ENCODE measurements at places on chromosomes 4 and X.

DNA sequence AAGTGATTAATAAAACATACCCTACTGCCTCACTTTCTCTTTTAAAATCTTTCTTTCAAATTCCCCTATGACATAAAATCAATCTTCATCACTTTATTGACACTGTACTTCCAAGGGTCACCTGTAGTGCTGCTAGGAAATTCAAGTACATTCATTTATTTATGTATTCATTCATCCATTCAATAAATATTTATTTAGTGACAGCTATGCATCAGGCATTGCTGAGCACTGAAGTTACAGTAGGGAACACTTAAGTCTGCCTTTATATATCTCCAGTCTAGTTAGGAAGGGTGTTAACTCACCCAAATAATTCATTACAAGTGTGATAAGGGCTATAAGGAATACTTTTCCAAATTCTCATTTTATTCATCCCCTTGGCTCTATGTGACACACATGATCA lies 2.3 kb downstream of the SYTL5 start:
- no peak for DNase-seq

DNA sequence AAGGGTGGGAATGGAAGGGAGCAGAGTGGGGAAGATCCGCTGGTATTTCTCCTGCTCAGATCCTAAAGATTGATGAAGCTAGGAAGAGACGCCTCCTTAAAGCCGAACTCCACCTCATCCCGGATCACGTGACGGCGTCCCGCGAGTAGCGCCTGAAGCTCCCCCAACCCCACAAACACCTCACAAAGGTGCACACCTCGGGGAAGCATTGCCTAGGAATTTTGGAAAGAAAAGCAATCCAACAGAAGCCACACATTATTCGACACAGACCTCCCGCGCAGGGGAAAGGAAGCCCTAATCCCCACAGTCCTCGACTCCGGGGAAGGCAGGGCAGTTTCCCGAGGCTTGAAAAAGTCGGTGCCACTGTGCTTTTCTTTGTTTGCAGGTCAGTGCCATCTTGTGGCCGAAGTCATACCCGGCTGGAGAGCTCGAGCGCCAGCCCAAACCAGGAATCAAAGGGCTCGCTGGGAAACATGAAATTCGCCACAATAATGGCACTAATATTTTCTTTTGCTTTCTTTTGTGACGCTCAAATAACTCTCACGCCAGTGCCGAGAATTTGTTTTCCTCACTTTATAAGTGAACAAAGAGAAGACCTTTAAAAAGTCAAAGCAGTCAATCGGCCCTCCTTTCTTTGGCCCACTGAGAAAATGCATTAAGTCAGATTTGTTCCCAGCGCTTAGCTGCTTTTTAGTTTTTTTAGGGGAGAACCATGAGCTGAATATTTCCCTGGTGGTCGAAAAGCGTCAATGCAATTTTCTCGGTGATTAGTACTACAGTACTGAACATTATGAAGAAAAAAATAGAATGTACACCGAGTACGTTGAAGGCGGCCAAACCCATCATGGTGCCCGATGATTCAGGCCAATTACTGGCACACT lies at the start of gene NPY1R:
NPY1R (minus strand) TSS at position 71 of the 881 bp plus-strand sequence. CDS start 6,042 bp downstream, outside the sequence.
- peak; percentile 23 for DNase-seq

DNA sequence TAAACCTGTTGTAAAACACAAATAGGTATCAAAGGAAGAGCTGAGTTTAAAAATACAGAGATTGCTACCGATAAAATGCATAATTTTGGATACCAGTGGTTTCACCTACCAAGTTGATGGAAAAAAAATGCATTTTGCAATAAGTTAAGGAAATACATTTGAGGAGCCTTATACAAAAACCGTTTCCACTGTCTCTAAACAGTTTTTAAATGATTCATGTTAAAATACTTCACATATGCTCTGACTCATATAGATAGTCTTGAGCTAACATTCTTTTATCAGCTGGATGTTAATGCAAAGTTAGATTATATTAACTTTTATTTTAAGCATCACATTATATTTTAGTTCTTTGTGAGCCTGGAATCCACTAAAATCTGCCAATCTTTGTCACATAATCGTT lies 50.6 kb upstream of the ANKRD17 start:
- no peak for DNase-seq

GRCh38 chr4:7348946-7349900 lies 85.5 kb downstream of the PSAPL1 start:
- DNase-seq: no peak

DNA sequence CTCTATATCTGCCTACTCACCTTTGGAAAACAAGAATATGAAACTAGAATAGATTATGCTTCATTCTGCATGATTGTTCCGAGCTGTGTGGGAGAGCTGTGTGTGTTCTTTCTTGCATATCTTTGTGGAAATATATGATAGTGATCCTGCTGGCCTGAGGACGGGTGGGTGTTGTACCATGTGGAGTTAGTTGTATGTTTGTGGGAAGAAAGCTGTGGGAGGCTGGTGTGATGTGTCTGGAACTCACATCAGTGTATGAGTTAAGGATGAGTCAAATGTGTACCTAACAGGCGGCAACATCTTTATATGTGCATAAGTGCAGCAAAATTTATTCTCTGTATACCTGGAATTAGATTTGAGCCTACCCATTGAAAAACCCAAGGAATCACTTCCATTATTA lies 208.1 kb upstream of the ADGRL3 start:
- no peak for DNase-seq

DNA sequence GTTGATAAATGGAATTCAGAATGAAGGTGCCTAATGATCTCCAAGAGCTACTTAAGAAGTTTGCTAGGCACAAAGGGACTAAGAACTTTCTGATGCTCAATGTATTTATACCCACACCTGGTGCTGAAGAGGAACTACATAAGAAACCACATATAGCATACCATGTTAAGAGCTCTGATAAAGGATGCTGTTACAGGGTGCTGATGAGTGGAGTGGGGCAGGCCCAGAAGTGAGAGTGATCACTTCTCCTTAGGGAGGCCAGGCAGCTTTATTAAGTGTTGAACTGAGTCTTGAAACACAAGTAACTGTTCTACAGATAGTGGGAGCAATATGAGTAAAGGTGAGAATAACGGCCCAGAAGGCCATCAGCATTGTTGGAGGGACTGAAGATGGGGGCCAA lies 68.3 kb upstream of the CHRDL1 start:
- DNase-seq: no peak

GRCh38 chrX:154693394-154693793 lies 40.0 kb upstream of the CTAG2 start:
- DNase-seq: no peak

DNA sequence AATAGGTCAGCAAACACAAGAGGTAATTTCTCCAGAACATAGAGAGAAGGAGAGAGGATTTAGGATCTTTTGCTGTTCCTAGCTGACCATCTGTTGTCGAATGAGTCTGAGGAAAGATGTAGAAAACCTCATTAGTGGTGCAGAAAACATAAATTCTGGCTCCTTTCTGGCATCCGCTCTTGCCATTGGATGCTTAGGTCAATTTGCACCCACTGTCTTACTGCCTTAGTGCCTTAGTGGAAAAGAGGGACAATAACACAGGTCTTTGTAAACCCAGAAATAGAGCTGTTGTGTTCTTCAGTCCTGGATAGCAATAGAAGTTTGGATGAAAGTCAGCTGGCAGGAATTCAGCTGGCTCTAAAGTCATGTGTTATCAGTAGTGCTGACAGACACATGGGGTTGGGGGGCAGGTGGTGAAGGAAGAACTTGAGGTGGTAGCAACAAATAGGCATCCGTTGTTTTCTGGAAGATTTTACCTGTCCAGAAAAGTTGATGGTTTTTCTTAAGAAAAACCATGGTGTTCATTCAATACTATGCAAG lies 78.2 kb downstream of the GLRA2 start:
- DNase-seq: no peak

DNA sequence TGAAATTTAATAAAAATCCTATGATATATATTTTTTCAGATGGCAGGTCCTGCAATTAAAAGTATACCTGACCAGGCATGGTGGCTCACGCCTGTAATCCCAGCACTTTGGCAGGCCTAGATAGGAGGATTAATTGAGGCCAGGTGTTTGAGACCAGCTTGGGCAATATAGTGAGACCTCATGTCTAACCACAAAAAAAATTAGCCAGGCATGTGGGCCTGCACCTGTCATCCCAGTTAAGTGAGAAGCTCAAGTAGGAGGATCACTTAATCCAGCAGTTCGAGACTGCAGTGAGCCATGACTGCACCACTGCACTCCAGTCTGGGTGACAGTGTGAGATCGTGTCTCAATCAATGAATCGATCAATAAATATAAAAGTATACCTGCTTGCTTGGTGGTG lies 2.5 kb downstream of the OCIAD2 start:
- DNase-seq: no peak

GRCh38 chrX:103475381-103475780 lies 43.9 kb downstream of the RAB40A start:
- DNase-seq: no peak

- no peak for DNase-seq
Observed at GRCh38 chr4:7344636-7345155, 90.0 kb downstream of the PSAPL1 start.

GRCh38 chrX:74133156-74133796 lies 170.7 kb upstream of the ZCCHC13 start:
- no peak for DNase-seq

DNA sequence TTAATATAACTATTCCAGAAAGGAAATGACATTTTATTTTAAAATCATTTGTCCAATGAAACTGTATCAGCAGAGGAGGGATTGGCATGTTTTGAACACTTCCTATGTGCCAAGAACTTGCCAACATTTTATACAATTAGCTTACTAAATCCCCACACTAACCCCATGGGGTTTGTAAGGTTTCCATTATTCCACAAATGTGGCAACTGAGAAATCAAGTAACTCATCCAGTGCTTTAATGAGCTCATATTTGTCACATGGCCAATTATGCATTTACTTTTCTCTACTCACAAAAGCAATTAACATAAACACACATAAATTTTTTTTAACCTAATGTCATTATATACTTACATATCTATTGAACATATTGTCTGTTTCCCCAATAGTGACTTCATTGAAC lies 37.3 kb downstream of the MANBA start:
- DNase-seq: no peak

GRCh38 chrX:119071381-119071780 lies 1.4 kb upstream of the CT47C1 start:
- DNase-seq: no peak

DNA sequence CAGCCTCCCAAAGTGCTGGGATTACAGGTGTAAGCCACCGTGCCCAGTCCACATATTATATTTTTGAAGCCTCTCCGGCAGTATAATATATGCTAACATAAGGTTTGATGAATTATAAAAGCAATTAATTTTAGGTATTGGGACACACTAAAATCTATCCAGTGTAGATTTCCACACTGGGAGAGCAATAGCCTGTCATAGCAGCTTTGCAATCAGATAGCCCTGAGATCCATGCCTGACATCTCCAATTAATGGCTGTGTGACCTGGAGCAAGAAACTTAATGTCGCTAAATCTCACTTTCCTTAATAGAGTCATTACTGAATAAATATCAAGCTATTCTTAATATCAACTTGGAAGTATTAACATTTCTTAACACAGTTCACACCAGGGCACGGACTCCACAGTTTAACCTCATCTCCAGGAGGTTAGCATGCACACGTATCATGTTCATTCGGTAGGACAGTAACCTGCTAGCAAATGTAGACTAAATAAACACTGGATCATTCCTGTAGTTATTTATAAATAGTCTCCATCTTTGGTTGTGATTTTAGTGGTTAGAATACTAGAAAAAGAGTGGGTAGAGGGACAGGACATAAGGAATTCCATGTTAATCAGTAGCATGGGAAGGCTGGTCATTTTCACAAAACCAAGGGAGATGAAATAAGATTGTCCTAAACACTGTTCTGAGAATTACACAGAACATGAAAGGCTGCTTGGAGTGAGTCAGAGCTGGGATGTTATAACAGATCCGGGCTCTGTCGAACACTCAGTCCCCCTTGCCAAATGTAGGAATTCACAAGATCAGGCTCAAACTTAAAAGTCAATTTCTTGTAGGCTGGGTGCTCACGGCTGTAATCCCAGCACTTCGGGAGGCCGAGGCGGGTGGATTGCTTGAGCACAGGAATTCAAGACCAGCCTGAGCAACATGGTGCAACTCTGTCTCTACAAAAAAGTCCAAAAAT lies 254.7 kb downstream of the PALLD start:
- no peak for DNase-seq

GRCh38 chr4:8401665-8402064 lies 38.9 kb downstream of the ACOX3 start:
- no peak for DNase-seq

- no peak for DNase-seq
Observed at GRCh38 chr4:33395731-33396485, 2675.7 kb downstream of the PCDH7 start.

GRCh38 chrX:133639726-133640125 lies 224.4 kb upstream of the GPC4 start:
- no peak for DNase-seq

DNA sequence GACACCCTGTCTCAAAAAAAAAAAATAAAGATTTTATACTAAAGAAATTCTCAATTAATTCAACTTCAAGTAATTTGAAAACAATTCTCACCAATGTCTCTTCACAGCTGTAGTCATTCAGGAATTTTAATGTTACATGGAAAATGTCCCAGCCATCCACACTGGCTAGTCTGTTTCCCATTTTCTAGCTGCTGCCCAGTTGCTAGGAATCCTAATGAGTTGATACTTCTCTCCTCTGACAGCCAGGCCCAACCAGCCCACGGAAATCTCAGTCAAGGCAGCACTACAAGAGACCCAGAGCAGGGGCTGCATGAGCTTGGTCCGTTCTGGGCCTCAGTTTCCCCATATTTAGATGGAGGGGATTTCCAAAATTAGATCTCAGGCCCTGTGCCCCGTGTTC lies 59.1 kb downstream of the CASP3 start:
- no peak for DNase-seq

DNA sequence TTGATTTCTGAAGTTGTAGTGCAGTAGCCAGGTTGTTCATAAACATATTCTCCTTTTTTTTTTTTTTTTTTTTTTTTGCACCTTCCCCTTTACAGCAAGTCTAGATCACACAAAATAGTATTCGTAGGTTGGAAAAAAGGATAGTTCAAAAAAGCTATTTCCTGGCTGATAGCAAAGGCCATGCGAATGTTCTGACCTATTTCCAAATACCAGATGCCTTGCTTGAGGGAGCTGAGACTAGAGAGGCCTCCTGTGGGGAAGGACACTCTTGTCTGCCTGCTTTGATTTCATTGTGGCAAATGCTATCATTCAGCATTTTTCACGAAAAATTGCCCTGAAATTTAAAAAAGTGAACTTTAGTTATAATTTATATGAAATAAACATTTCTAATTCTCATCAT lies 111.4 kb downstream of the MAD2L1 start:
- no peak for DNase-seq

GRCh38 chr4:140096921-140097320 lies 57.1 kb downstream of the MAML3 start:
- no peak for DNase-seq

GRCh38 chr4:5710961-5711478 lies at the start of gene EVC:
EVC (plus strand) TSS chr4:5711201; CDS start chr4:5711381, 180 bp downstream.
- DNase-seq: no peak

- DNase-seq: no peak
Observed at GRCh38 chr4:98289375-98289774, 28.2 kb downstream of the RAP1GDS1 start.

Data from bone marrow (tissue), 2 donors.